ENCODE measurements at places on chromosomes 4 and X. TPM values are rescaled to one million over a fixed set of nuclear protein-coding genes. Genes with fewer than 3 reads are reported as not detected.

DNA sequence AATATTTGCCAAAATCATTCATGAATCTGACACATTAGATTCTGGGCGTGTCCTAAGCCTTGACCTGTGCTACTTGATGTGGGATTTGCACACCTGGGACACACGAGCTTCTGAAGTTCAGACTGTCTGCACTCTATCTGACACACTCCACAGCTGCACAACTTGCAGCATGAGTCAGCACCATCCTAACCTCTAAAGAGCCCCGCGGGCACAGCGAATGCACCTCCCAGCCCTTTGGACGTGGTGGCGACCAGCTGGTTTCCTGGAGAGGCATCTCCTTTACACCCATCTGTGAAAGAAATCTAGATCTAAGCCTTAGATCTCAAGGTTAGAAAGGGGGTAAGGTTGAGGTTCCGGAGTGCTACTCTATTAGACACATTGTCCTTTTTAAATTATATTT is 69.2 kb downstream of the SORBS2 start:
- no peak for DNase-seq

DNA sequence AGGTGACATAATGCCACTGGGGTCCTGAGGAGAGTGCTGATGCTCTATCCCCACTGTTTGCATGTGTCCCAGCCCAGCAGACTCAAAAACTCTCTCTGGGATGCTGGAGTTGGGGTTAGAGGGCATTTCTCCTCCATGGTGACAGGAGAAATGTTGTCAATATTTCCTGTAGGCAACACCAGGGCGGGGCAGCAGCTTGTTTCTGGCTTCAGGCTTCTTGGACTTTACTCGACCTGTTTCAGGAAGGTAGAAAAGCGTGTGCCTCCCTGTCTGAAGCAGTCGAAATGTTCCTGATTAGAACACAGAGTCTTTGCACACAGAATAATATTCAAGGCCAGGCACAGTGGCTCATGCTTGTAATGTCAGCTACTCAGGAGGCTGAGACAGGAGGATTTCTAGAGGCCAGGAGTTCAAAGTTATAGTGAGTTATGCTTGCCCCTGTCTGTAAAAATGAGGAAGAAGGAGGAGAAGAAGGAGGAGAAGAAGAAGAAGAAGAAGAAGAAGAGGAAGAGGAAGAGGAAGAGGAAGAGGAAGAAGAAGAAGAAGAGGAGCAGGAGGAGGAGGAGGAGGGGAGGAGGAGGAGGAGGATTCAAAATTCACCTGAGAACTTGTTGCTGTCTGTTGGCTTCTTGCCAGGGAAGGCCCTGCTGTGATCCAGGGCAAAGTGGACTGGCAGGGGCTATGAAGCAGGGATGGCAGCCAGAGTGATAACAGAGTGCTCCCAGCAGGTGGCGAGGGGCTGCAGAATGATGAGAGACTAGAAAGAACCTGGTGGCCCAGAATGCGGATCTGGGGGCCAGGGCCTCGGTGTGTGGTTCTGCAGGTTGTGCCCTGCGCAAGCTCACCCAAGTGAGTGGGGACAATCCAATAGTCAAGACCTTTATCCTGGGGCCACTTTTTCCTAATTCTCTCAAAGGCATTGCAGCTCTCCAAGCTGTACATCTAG is 82.9 kb downstream of the RTL5 start:
- DNase-seq, result no peak

Gene CORIN
- total RNA-seq, result 40.1 TPM

Gene CASP6
- 5.7 TPM for total RNA-seq

- no peak for DNase-seq
Measured at GRCh38 chr4:70544279-70544868, 26.0 kb downstream of the AMTN start.

DNA sequence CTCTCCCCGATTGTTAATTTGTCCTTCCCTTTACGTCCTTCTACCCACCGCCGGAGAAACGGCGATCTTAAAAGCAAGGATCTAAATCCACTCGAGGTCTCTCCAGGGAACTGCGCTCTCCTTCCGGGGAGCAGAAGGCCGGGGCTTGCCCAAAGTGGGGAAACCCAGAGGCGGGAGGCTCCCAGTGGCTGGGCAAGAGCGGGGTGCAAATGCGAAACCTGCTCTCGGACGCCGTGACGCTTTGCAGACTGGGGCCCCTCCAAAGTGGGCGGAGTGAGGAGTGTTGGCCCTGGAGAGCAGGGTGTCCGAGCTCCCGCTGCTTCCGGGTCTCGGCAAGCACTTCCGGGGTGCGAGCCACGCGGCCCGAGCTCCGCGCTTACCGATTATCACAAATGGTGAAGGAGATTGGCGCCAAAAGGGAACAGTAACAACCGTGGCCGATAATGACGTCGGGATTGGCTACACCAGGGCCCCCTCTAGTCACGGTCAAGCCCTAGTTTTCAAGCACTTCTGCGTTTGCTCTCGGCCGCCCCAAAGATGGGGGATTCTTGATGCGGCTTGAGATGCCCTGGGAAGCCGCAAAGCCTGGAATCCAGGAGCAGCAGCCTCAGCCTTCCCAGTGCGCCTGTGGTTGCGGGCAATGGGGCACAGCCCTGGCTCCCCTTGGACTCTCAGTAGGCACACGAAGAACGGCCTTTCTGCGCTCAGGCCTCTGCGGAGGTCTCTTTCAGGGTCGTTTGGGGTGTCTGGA is 29.0 kb downstream of the HAND2 start:
- no peak for DNase-seq

DNA sequence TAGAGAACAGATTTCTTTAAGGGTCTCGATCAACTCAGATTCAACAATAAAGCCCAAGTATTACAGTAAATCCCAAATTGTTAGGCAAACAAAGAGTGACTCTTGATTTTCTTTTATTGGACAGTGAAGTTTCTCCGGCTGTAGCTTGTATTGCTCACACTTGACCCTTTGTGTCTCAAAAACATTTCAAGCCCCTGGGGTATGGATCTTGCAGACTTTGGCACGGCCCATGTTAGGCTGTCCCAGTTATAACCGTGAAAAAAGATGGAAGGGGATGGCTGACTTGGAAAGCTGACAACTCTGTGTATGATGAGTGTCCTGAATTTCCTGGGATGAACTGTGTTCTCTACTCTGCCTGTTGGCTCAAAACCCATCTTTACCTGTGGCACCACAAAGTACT is 356.1 kb downstream of the SLITRK2 start:
- DNase-seq, result no peak

GRCh38 chr4:67700116-67700737 is 728 bp downstream of the UBA6 start:
- no peak for DNase-seq

Gene GC
- not detected for total RNA-seq

Gene ARR3
- not detected for total RNA-seq

Gene GRID2
- not detected for total RNA-seq

Gene CTSO
- 26.0 TPM for total RNA-seq

DNA sequence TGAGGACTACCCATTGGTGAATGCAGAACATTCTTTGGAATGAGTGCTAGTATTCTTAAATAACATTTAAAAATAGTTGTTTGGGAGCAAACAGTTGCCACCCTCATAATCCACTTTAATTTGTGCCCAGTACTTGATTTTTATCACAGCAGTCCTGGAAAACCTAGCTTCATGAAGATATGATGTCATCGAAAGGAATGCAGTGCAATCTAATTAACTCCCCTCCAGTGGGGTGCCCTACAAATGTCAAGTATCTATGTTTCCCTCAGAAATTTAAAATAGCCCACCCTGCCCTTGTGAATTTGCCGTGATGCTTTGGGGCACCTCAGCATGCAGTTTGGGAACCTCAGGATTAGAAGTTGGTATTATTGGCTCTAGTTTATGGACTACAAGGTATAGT is 5.4 kb downstream of the RAB9A start:
- DNase-seq, result no peak

Gene MAGEC2
- total RNA-seq, result not detected

Gene FBXW7
- total RNA-seq, result 37.2 TPM

DNA sequence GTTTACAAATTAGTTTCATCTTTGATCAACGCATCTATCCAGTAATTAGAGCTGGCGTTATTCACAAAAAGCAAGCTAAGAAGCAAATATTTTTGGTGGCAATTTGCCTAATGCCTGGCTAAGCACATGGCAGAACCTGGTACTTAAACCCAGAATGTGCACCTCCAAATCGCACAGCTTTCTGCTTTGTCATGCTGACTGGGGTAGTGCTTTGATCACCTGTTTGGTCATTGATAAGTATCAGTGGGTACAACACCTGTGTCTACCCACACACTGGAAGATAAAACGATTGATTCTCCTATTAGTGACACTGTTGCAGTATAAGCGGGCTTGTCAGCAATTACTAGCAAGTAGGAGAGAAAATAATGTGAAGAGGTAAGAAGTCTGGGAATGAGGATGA is 1.9 kb downstream of the NUDT6 start:
- DNase-seq, result no peak

DNA sequence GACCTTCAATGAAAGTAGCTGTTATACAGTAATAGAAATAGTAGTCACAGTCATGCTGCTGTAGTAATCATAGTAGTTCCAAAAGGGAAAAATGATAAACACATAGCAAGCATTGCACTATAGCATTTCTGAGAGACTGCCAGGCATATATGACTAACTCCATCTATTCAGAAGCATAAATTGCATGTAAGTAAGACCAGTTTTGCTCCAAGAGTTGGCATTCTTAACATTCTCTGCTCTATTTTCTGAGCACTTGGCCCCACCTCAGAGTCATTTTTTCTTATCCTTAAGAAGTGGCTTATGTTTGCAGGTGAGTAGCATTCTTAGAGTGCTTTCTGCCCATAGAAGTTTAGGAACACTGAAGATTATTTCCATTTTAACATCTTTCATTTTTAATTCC is 490.3 kb upstream of the TECRL start:
- DNase-seq, result no peak

DNA sequence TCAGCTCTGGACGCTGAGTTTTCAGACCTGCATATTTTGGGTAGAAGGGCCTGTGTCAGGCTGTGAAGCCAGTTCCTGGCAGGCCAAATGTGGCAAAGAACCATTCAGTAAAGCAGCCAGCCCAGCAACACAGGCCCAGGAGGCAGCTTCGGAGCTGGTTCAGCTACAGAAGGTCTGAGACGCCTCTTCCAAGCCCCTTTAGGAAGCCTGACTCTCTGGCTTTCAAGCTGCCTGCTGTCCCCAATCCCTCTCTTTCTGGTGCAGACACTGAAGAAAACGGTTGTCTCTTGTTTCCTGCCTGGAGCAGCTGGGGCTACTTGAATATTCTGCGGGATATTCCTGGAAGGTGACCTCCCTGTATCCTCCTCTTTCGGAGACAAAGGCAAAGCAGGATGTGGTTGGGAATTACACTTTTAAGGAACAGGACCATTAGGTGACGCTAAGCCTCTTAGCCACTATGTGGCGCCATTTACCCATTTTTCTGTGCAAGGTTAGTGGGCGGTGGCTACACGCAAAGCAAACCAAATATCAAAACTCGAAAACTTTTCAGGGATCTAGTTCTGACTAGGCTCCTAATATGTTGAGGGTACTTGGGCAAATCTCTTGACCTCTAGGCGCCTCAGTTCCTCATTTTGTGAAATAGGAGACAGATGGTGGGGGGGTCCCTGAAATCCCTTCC is 47.2 kb upstream of the LAS1L start:
- DNase-seq, result no peak

Gene CLIC2
- 7.3 TPM for total RNA-seq

DNA sequence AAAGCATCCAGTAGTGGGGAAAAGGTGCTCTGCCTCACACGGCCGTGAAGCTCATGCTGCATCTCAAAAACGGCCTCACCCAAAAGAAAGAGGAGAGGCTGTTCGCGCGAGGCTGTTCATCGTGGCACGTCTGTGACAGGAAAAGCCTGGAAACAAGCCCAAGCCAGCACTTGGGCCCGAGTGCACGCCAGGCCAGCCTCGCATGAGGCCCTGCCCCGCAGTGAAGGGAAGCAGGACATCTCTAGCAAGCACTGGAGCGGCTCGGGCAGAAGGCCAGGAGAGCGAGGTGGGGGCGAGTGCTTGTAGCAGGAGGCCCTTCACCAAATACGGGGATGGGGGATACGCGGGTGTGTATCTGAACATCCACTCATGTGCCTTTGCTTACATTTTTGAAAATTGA is 39.9 kb upstream of the MXD4 start:
- peak; percentile 66 for DNase-seq

DNA sequence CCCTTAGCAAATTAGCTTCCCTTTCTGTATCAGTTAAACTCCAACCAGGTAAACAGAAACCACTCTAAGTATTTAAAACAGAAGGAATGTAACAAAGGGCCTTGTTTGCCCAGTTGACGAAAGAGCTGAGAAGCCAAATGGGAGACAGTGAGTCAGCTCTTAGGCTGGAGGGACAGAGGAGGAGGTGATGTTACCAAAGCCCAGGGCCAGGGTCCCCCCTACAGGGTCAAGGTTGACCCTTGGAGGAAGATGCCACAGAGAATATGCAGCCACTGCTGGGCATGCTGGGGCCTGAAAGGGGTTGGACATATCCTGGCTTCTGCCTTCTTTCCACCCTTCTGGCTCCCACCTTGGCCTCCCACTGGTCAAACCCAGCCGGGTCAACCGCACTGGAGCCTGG is 38.3 kb upstream of the LGI2 start:
- DNase-seq, result no peak

DNA sequence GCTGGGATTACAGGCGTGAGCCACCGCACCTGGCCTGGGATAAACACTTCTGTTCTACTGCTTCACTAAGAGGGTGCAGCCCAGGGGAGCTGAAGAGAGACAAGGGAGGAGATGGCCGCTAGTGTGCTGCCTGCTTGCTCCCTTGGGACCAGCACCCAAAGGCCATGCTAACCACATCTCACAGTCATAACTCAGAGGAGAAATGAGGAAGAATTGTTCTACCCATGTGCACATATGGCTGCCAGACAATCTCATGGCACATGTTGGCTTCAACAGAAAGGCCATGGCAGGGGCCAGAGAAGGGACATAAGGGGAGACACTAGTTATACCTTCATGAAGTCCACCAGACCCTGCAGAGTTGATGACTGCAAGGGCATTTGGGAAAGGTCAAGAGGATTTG is 22.4 kb downstream of the CLDN22 start:
- no peak for DNase-seq

Gene ADAMTS3
- total RNA-seq, result 1.4 TPM

GRCh38 chrX:69386681-69387080 is 117.4 kb upstream of the NALF2 start:
- DNase-seq, result no peak

Gene CYSLTR1
- total RNA-seq, result 0.42 TPM

DNA sequence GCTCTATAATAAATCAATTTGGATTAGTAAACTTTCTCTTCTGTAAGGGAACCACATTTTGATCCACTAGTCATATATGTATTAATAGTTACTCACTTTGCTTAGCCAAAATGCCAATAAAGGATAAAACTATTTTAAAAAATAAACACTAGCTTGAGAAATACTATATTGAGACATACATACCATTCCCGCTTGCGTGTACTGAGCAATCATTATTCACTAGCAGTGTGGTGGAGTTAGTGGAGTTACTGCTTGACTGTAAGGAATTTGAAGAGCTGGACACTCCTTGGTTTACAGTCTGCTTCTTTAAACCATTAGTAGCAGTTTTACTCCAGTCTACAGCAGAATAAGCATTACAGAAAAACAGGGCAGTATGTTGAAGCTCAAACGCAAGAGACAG is 10.8 kb upstream of the PHKA2 start:
- DNase-seq, result no peak

- no peak for DNase-seq
Measured at GRCh38 chrX:100625985-100626491, 10.6 kb downstream of the TSPAN6 start.

Gene PRSS12
- total RNA-seq, result not detected

Gene IQSEC2
- 13.0 TPM for total RNA-seq
